ENCODE measurements at places on chromosomes 4 and X. TPM values are rescaled to one million over a fixed set of nuclear protein-coding genes. Genes with fewer than 3 reads are reported as not detected.

DNA sequence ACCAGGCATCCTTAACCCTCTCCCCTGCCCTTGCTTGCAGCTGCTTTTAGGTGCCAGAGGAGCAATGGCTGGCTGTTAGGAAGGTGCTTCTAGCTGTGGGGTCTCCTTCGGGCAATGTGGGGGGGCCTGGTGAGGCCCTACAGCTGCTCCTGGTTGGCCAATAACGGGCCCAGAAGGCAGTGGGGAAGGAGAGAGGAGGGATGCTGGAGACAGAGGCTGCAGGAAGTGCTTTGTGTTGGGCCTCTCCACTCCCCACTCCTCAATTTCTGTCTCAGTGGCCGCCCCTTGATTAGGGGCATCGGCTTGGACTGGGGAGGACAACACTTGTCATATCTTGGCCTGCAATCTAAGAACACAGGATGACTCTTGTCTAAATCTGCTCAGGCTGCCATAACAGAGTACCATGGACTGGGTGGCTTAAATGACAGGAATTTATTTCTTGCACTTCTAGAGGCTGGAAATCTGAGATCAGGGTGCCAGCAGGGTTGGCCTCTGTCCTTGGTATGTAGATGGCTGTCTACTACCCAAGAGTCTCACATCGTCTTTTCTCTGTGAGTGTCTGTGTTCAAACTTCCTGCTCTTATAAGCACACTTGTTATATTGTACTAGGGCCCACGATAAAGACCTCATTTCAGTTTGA lies 374.3 kb downstream of the MID1IP1 start:
- no peaks in the 10 kb centered on the region for H3K4me1 ChIP-seq
- peaks cover 10% of the 10 kb centered on the region for H3K27me3 ChIP-seq
- H3K4me3 ChIP-seq = no peak overlapping the region
- H3K27ac ChIP-seq = no peak overlapping the region
- no peak for DNase-seq

DNA sequence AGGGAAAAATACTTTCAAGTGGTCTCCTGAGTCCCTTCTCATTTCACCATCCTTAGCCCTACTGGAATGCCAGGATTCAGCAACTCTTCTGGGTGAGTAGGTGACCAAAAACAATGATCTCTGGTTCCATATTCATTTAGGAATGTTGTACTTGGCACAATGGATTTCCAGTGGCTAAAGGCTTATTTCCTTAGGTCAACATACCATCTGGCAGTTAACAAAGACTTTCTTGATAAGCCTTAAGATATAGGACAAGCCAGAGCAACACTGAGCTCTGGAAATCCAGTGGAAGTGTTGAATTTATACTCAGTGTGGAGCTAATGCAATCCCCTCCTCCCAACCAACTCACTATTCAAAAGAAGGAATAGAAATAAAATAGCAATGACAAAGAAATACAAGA lies 139.4 kb upstream of the EMCN start:
- H3K4me1 ChIP-seq = no peaks in the 10 kb centered on the region
- DNase-seq = no peak
- no peak overlapping the region for H3K4me3 ChIP-seq
- H3K36me3 ChIP-seq = no peaks in the 10 kb centered on the region
- no peak overlapping the region for H3K27ac ChIP-seq
- no peaks in the 10 kb centered on the region for H3K27me3 ChIP-seq

DNA sequence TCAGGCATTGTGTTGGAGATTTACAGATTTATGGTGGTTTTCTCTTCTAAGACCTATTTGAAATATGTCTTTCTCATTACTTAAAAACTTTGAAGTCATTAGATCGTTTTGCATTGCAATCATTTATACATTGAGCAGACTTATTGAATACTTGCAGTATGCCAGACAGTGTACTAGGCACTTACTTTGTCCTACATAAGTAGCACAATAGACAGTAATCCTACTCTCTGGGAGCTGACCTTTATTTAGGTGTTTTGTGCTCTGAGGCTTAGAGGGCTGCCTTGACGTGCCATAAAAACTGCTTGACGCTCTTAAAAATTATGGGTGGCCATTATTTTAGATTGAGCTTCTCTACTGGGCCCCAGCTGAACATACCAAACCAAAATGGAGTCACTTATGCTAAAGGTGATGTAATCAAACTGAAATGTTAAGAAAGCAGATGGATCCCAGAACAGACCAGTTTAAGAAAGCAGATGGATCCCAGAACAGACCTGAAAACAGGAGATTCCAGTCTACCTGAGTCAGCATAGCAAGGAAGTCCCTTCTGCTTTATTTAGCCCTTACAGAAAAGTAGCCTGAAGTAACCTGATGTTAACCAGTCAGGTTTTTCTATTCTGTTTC lies 42.4 kb downstream of the PTTG2 start:
- no peaks in the 10 kb centered on the region for H3K4me1 ChIP-seq
- no peak for DNase-seq
- H3K27ac ChIP-seq = no peak overlapping the region

DNA sequence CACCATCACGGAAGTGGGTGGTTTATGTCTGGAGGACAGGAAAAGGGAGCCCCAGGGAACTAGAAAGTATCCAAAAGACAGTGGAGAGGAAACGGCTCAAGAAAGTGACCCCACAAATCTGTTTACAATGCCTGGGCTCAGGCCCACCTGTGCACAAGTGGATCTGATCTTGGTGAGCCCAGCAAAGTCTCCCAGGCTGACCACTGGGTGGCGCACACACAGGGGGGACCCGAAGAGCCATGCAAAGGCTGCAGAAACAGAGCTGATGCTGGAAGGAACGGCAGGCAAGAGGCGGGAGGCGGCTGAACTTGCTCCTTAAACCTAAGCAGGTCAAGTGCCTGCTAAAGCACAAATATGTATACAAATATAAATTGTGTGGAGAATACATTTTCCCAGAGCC lies 9.6 kb downstream of the HAUS7 start:
- DNase-seq = peak; percentile 49
- H3K27ac ChIP-seq = no peak overlapping the region
- no peaks in the 10 kb centered on the region for H3K4me1 ChIP-seq
- no peaks in the 10 kb centered on the region for H3K27me3 ChIP-seq
- H3K4me3 ChIP-seq = no peak overlapping the region

GRCh38 chr4:142230991-142231390 lies 594.6 kb downstream of the IL15 start:
- H3K27ac ChIP-seq = no peak overlapping the region
- no peak overlapping the region for H3K4me3 ChIP-seq
- H3K4me1 ChIP-seq = no peaks in the 10 kb centered on the region
- no peaks in the 10 kb centered on the region for H3K36me3 ChIP-seq

GRCh38 chrX:103913356-103914020 lies 48.9 kb upstream of the TMSB15B start:
- peaks cover 23% of the 10 kb centered on the region for H3K27me3 ChIP-seq
- H3K4me3 ChIP-seq = no peak overlapping the region

DNA sequence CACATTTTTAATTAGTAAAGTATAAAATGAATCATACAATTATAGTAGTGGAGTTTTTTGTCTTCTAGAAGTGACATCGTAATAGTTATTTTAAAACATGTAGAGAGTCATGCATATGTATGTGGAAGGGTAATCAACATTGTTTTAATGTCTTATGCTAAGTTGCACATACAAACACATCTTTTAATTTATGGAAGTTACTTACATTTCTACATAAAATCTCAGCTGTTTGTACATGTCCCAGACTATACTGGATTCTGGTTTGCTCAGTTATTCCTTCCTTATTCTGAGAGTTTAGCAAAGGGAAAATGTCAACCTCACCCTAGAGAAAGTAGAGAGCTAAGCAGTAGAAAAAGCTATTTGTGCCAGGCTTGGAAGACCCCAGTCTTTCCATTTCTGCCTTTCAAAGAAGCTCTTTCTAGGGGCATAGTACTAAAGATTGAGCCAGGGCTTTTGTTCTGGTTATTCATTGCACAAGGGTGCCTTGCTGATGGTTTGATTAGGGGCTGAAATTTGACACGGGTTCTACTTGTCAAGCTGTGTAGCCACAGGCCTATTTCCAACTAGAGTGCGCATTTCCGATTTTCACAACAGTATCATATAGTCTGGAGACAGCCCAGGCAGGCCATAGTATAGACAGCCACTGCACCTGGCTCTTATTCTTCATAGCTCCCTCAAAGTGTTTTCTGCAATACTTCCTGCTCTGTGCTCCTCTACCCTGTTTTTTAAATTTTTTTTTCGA lies 106.3 kb downstream of the RPA4 start:
- H3K27me3 ChIP-seq = peaks cover 23% of the 10 kb centered on the region
- no peaks in the 10 kb centered on the region for H3K4me1 ChIP-seq
- H3K36me3 ChIP-seq = no peaks in the 10 kb centered on the region
- no peak for DNase-seq

DNA sequence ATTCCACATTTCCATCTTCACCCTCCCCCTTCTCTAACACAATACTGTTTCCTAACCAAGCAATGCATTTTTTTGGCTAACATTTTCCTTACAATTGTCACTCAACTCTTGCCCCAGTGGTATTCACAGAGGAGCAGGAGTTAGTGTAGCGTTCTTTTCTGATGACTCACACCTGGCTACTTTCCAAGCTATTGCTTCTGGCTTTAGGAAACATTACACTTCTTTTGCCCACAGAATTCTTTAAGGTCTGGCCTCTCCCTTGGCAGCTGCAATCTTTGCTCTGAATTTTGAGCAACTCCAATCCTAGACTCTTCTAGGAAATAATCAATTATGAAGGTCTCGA lies 27.5 kb upstream of the PDGFC start:
- H3K27ac ChIP-seq = no peak overlapping the region
- H3K36me3 ChIP-seq = no peaks in the 10 kb centered on the region
- no peaks in the 10 kb centered on the region for H3K27me3 ChIP-seq
- H3K4me1 ChIP-seq = no peaks in the 10 kb centered on the region

GRCh38 chr4:142435599-142436235 lies 410.4 kb downstream of the INPP4B start:
- DNase-seq = peak; percentile 51
- H3K36me3 ChIP-seq = no peaks in the 10 kb centered on the region
- no peaks in the 10 kb centered on the region for H3K4me1 ChIP-seq
- no peak overlapping the region for H3K27ac ChIP-seq
- H3K4me3 ChIP-seq = no peak overlapping the region

GRCh38 chrX:140526171-140526570 lies 21.3 kb upstream of the SOX3 start:
- H3K36me3 ChIP-seq = no peaks in the 10 kb centered on the region
- H3K4me3 ChIP-seq = no peak overlapping the region
- H3K4me1 ChIP-seq = no peaks in the 10 kb centered on the region
- no peak overlapping the region for H3K27ac ChIP-seq
- DNase-seq = no peak
- peaks cover 3% of the 10 kb centered on the region for H3K27me3 ChIP-seq

DNA sequence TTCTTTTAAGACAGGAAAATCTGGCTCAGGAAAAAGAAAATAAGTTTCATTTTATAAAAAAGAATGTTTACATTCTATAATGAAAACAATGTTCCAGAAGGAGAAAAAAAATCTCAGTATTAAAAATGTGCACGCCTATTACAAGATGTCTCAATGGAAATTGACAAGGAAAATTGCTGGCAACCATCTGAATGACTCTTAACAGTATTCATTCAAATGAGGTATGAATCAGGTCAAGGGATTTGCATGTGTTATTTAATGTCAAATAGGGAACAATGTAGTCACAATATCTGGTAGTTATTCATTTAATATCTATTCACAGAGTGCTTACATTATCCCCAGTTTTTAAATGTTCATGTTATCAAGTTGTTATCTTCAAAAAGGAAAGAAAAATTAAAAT lies 208.4 kb upstream of the TRAM1L1 start:
- H3K36me3 ChIP-seq = no peaks in the 10 kb centered on the region
- H3K4me1 ChIP-seq = no peaks in the 10 kb centered on the region
- no peak for DNase-seq
- no peaks in the 10 kb centered on the region for H3K27me3 ChIP-seq

GRCh38 chrX:22662776-22663175 lies 337.0 kb upstream of the DDX53 start:
- H3K27me3 ChIP-seq = peaks cover 5% of the 10 kb centered on the region
- H3K36me3 ChIP-seq = no peaks in the 10 kb centered on the region
- no peak overlapping the region for H3K4me3 ChIP-seq
- no peak overlapping the region for H3K27ac ChIP-seq
- no peaks in the 10 kb centered on the region for H3K4me1 ChIP-seq

DNA sequence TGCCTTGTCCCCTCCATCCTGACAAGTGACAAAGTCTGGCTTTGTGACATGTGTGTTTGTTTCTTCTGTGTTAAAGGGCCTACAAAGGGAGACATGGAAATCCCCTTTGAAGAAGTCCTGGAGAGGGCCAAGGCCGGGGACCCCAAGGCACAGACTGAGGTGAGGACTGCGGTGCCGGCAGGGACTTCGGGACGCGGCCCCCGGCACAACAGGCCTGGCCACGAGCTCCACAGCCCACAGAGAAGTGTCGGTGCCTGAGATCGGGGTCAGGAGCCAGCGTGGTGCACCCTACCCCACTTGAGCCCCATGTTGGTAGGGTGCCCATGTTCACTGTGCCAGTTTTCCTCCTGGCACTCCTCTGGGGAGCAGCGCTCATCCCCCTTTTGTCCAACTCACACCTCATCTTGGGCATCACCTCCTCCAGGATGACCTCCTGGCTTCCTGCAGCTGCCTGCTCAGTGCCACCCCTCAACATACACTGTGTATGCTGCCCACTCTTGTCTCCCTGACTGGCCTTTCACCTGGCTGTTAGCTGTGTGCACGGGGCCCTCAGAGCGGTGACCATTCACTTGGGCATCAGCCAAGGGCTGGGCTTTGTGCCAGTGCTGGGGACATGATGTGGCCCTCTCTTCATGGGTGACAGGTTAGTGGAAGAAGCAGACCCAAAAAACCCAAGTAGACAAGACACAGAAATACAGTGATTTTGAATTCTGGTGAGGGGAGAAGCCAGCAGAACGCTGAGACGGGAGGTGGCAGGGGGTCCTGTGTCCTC lies 17.6 kb downstream of the WFS1 start:
- no peak overlapping the region for H3K4me3 ChIP-seq
- no peak for DNase-seq
- peaks cover 26% of the 10 kb centered on the region for H3K36me3 ChIP-seq
- peaks cover 9% of the 10 kb centered on the region for H3K4me1 ChIP-seq

PPP3CA gene
- total RNA-seq = 44.3 TPM

GAR1 gene
- total RNA-seq = 7.4 TPM

PAGE5 gene
- total RNA-seq = not detected

CCKAR gene
- total RNA-seq = 0.14 TPM

CD38 gene
- total RNA-seq = 47.2 TPM

STK32B gene
- total RNA-seq = 2.2 TPM

PPP4R3C gene
- not detected for total RNA-seq

SPATA4 gene
- total RNA-seq = 4.1 TPM

DDX53 gene
- not detected for total RNA-seq

PRRG3 gene
- total RNA-seq = 5.6 TPM

HMGN5 gene
- 6.0 TPM for total RNA-seq
